ENCODE measurements at places on chromosomes 4 and X.

DNA sequence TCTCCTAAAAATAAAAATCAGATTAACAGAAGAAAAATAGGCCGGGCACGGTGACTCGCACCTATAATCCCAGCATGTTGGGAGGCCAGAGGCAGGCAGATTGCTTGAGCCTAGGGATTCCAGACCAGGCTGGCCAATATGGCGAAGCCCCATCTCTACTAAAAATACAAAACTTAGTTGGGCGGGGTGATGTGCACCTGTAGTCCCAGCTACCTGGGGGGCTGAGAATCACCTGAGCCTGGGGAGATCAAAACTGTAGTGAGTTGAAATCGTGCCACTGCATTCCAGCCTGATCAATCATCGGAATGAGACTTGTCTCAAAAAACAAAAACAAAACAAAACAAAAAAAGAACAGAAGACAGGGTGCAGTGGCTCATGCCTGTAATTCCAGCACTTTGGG is 32.8 kb upstream of the NOCT start:
- DNase-seq, result no peak

- DNase-seq, result no peak
Measured at GRCh38 chrX:83509254-83509801, 1.2 kb downstream of the POU3F4 start.

GRCh38 chr4:26084414-26084813 is 170.4 kb downstream of the SMIM20 start:
- DNase-seq, result no peak

GRCh38 chrX:81875800-81876199 is 673.9 kb downstream of the SH3BGRL start:
- DNase-seq, result no peak

GRCh38 chr4:142700531-142700930 is 145.6 kb downstream of the INPP4B start:
- no peak for DNase-seq

GRCh38 chrX:70664726-70665125 is 220.1 kb downstream of the DLG3 start:
- no peak for DNase-seq

DNA sequence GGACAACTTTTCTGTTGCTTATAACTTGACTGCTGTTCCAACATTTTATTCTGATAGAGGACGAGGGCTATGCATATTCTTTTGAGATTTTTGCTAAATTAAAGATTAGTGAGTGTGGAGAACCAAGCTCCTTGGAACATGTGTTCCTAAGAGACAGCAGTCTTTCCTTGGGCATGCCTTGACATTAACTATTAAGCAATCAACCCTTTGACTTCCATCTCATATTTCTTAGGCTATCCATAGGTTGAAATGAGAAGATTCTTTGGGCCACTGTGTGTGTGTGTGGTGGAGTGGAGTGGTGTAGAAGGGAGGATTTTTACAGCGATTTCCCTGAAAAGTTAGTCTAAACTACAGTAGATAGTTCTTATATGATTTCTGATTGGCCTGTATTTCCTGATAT is 127.4 kb upstream of the POF1B start:
- no peak for DNase-seq

DNA sequence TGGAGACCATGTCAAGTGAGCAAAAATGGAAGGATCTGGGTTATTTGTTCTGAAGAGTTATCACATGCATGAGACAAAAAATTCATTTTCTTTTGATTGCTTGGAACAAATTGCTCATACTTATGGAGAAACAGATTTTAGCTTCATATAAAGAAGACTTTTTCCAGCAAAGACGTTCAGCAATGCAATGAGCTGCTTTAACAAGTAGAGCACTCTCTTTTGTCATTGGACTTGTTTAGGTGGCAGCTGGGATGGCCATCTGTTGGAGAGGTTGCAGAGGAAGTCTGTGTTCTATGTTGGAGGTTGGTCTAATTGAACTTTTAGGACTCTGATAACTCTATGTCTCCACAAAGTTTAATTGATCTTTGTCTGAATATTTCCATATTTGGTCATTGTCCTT is 19.9 kb upstream of the CEP135 start:
- DNase-seq, result no peak

GRCh38 chr4:88823058-88823919 is 125.7 kb upstream of the NAP1L5 start:
- peak; percentile 68 for DNase-seq

- DNase-seq, result no peak
Measured at GRCh38 chr4:20960291-20960690, 260.0 kb downstream of the PACRGL start.

DNA sequence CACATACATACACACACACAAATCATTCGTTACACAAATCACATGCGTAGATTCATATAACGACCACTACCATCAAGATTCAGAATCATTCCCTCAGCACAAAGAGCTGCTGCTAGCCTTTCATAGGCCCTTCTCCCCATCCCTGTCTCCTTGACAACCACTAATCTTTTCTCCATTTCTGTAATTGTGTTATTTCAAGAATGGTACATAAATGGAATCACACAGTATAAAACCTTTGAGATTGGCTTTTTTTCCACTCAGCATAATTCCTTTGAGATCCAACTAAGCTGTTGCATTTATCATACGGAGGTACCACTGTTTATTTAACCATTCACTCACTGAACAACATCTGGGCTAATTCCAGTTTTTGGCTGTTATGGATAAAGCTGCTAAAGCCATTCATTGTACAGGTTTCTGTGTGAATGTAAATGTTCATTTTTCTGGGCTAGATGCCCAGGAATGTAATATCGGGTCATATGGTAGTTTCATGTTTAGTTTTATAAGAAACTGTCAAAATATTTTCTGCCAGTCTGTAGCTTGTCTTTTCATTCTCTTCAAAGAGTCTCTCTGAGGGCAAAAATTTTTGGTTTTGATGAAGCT is 64.1 kb downstream of the USP11 start:
- DNase-seq, result no peak

DNA sequence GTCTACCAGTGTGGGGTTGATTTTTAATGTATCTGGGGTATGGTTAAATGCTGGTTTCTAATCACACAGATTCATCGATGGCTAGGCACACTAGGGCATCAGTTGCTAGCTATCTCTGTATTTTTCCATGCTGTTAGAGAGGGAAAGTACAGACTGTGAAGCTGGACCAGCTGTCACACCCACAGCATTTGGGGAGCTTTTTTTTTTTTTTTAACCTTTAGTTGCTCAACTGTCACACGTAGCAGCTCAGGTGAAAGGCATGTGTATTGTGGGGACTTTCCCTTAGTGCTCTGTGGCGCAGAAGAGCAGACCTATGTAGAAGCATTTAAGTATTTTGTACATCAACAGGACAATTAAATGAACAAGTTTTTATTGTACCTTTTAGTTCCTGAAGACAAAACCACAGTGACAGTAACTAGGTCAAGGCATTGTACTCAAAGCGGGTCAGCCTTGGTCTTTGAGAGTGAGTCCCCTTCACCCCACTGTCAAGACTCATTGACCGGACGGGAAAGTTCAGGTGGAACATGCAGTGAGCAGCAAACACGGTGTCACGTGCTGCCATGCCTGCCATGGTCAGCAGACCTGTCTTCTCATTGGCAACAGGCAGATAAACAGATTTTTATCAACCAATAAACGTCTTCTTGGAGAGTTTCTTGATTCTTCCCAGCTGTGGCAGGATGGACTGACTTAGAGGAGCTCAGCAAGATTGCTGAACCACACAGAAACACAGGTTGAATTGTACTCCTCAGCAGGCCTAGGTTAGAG is 65.3 kb downstream of the CASP3 start:
- no peak for DNase-seq

GRCh38 chr4:182776376-182777105 is 140.6 kb downstream of the DCTD start:
- no peak for DNase-seq

- DNase-seq, result no peak
Measured at GRCh38 chr4:41632481-41633073, 94.6 kb downstream of the LIMCH1 start.

GRCh38 chr4:8836664-8837171 is 34.9 kb downstream of the HMX1 start:
- no peak for DNase-seq

GRCh38 chr4:125772680-125773079 is 457.9 kb downstream of the FAT4 start:
- no peak for DNase-seq

GRCh38 chr4:68865760-68866159 is 50.0 kb downstream of the UGT2B10 start:
- DNase-seq, result no peak

All from anterior cingulate cortex (tissue), 58 donors.